ENCODE measurements at places on chromosomes 5 and 9.
A peak's percentile ranks its signal among the peaks of the same experiment; 100 is the strongest.

DNA sequence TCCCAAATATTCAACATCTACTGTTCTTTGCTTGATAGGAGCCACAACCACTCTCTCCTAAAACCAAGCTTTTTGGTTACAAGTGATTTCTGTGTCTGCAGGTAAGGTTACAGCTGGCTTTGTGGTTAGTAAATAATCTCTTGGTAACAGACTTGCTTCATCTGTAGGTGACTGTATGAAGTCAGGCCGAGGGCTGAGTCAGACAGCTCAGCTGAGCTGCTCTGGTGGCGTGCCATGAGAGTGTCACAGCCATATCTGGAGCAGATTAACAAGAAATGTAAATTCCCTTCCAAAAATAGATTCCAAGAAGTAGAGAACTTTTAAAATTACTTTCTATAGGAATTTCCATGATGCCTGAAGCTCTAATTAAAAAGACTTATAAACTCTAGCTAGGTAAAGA lies 23.7 kb upstream of the TAS2R1 start:
- DNase-seq: no peak

GRCh38 chr5:126526493-126526892 lies 68.5 kb downstream of the ALDH7A1 start:
- no peak for DNase-seq

DNA sequence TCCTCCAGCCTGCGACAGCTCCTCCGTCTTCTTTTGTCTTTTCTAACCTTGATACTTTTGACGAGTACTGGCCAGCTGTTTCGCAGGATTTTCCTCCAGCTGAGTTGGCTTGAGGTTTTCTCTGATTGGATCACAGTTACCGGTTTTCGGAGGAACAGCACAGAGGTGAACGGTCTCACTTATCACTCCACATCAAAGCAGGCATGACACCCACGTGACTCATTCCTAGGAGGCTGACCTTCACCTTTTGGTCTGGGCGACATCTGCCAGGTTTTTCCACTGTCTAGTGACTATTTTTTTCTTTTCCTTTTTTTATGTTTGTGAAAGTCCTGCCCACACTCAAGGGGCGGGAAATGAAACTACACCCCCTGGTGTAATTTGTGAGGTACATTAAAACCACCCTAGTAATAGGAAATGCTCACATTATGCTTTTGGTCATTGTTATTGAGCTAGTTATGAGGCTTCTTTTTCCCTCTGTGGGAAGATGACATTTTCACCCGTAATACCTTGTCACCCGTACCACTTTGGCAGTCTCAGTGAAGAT lies 319.2 kb downstream of the GADD45G start:
- DNase-seq: no peak

DNA sequence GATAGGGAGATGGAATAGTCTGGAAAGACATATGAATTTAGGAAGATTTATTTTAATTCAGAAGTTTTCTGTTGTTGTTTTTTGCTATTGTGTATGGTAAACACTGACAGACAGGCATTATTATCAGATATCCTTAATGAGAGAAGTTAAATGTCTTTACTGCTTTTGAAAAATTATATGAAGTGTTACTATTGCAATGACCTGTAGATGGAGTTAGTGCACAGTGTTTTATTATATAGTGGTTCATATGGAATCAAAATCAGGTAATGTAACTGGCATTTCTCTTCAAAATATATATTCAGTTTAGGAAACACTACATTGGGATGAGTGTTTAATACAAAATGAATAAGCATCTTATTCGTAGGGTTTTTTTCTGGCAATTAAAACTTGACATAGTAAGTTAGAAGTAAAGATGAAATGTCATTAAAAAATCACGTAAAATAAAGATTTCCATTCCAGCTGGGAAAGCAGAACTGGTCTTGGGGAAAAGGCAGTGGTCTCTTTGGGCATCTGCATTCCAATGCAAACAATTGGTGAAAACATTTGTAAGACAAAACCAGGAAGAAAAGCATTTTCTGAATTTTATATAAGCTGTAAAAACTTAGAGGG lies 3.9 kb downstream of the GABRA1 start:
- no peak for DNase-seq

GRCh38 chr5:95818181-95819147 lies 4.1 kb downstream of the GLRX start:
- no peak for DNase-seq

DNA sequence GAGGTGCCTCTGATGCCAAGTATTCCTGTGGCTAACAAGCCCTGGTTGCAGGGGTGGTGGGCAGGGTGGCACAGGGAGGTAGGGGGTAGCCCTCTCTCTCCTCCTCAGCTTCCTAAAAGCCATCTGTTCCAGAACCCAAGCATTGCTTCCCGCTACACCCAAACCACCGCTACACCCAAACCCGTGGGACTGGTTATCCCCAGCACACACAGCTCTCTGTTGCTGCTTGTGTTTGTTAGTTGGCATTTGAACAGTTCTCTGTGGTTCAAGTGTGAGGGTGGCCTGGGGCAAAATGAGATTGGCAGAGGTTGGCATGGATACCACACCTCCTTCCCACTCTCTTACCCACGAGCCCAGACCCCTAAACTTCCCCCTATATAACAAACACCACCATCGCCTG lies 40.4 kb downstream of the SPARC start:
- no peak for DNase-seq

DNA sequence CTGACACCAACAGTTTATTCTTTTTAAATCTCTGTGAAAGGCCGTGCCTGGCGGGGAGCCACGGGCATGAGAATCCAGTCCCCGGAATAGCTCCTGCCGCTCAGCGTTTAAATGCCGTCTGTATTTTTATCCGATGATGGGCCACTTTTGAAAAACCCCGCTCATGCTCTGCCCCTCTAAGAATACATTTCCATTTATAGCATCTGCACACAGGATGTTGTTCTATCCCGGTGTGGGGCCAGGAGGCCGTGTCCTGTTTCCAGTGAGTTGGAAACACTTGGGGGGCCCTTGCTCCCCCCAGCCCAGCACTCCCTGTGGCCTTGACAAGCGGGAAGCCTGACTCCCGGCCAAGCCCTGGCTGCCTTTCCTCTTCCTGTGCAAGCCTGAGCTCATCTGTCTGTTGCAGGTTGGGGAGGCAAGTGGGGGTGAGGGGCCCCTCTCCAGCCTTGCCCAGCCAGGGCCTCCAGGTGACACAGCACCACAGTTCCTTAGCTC lies 39.0 kb downstream of the ERGIC1 start:
- DNase-seq: no peak

- no peak for DNase-seq
Measured at GRCh38 chr9:87546704-87547103, 49.0 kb downstream of the DAPK1 start.

DNA sequence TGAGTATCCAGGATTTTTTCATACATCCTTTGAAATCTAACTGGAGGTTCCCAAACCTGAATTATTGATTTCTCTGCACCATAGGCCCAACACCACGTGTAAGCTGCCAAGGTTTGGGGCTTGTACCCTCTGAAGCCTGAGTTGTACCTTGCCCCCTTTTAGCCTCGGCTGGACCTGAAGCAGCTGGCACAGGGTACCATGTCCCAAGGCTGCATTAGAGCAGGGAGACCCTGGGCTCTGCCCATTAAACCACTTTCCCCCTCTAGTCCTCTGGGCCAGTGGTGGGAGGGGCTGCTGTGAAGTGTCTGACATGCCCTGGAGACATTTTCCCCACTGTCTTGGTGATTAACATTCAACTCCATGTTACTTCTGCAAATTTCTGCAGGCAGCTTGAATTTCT lies 532.9 kb upstream of the NUDT12 start:
- no peak for DNase-seq

GRCh38 chr9:95097279-95097678 lies 220.2 kb downstream of the FANCC start:
- DNase-seq: no peak

GRCh38 chr9:92988215-92988768 lies 41.0 kb downstream of the FGD3 start:
- peak; percentile 72 for DNase-seq

- peak; percentile 66 for DNase-seq
Measured at GRCh38 chr9:1170918-1171317, 120.8 kb downstream of the DMRT2 start.

- DNase-seq: no peak
Measured at GRCh38 chr5:177372910-177373309, 11.3 kb upstream of the SLC34A1 start.

Data from DMS153 (cell line).